ENCODE measurements at places on chromosomes 2 and 18. TPM values are rescaled to one million over a fixed set of nuclear protein-coding genes. Genes with fewer than 3 reads are reported as not detected.

DNA sequence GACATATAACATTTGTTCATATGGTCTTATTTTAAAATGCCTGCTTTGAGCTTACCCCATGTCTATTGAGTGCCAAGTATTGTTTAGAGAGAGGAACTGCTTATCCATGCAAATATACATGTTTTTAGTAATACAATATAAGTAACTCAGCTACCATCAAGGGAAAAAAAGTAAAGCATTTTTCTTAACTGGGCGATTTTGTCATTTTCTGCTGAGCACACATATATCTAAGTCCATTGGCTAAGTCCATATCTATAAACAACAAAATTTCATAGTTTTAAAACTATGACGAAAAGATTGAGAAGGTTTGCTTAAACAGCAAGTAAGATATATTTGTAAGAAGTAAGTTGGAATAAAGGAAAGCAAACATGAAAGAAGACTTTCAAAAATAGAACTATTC, 82.7 kb downstream of the CALCRL start:
- no peak for DNase-seq

GRCh38 chr18:25225151-25225550, 126.8 kb downstream of the ZNF521 start:
- DNase-seq: no peak

DNA sequence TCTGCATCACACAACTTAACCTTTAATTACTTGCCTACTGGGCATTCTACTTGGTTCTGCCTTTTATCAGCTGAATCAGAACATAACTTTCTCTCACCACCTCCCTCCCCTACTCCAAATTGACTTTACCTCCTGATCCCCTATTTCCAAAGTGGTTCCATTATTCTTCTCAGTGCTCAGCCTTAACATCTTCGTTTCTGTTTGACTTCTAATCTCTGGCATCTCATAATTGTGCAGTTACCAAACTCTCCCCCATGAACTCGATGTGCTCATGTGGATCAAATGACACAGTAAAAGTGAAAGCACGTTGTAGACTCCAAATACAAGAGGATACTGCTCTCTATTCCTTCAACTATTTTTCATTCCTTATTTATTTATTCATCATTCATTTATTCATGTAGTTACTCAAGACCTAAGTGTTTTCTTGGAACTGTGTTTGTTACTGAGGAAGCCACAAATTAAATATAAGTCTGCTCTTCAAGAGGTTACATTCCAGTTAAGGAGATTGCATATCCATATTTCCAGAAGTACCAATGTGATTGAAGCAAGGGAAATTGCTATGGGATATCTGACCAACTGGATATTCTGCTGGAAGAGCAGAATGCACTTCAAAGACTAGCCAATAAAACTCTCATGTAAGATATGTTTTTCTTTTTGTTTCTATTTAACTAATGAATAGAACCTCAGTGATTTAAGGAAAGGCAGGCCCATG, 158.8 kb downstream of the TMEFF2 start:
- DNase-seq: no peak

MEP1B gene
- total RNA-seq: not detected

All from kidney epithelial cell (primary cell).